ENCODE measurements at places on chromosomes 4 and X.
A peak's percentile ranks its signal among the peaks of the same experiment; 100 is the strongest.

- no peaks in the 10 kb centered on the region for H3K36me3 ChIP-seq
- no peak for DNase-seq
- no peaks in the 10 kb centered on the region for H3K4me1 ChIP-seq
- H3K27ac ChIP-seq = no peak overlapping the region
- no peak overlapping the region for H3K4me3 ChIP-seq
- H3K27me3 ChIP-seq = no peaks in the 10 kb centered on the region
Measured at GRCh38 chrX:150990910-150991309, 7.8 kb downstream of the HMGB3 start.

GRCh38 chrX:101219864-101220346 is 319 bp downstream of the DRP2 start:
- no peaks in the 10 kb centered on the region for H3K4me1 ChIP-seq
- H3K4me3 ChIP-seq = no peak overlapping the region
- no peaks in the 10 kb centered on the region for H3K36me3 ChIP-seq
- DNase-seq = no peak
- no peaks in the 10 kb centered on the region for H3K27me3 ChIP-seq

- H3K4me1 ChIP-seq = no peaks in the 10 kb centered on the region
- H3K27me3 ChIP-seq = no peaks in the 10 kb centered on the region
- H3K27ac ChIP-seq = no peak overlapping the region
- no peak overlapping the region for H3K4me3 ChIP-seq
- no peaks in the 10 kb centered on the region for H3K36me3 ChIP-seq
Measured at GRCh38 chr4:47791965-47792364, 45.9 kb downstream of the CORIN start.

- peaks cover 27% of the 10 kb centered on the region for H3K4me1 ChIP-seq
- DNase-seq = no peak
- H3K27ac ChIP-seq = no peak overlapping the region
- H3K4me3 ChIP-seq = peak overlapping the region; percentile 77
- H3K36me3 ChIP-seq = no peaks in the 10 kb centered on the region
Measured at GRCh38 chr4:141131723-141132071, 1.6 kb downstream of the RNF150 start.

DNA sequence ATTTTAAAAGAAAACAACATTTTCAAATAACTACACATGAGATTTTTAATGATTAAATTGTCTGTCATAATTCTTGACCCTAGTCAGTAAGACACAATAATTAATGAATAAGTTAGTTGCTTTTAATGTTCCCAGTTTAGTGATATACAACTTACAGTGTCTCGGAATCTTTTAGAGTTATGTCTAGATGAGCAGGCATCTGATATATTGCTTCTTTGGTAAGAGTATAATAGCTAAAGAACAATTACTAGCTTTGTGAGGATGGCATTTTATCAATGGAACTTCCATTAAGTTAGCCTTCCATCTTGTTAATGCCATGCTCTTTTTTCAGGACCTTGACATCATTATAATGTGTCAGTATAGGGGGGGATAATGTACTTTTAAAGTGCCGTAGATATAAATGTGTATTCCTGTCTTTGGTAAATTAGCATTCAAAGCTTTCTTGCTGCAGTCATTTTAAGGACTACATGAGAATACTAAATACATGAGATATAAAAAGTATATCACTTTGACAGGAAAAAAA is 425.1 kb downstream of the PDHA2 start:
- no peak overlapping the region for H3K4me3 ChIP-seq
- H3K27me3 ChIP-seq = no peaks in the 10 kb centered on the region
- H3K36me3 ChIP-seq = no peaks in the 10 kb centered on the region
- no peak for DNase-seq
- no peak overlapping the region for H3K27ac ChIP-seq

DNA sequence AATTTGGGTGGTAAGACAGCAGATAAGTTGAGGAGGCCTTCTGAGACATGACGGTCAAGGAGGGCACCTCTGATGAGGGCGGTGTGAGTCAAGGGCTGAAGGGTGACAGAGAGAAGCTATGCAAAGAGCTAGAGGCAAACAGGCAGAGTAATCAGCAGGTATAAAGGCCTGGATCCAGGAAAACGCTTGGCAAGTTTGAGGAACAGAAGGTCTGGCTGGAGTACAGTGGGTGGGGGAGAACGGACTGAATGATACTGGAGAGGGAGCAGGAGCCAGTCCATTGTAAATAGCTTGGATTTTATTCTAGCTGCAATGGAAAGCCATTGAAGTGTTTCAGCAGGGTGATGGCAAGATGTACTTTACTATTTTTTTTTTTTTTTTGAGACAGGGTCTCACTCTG is 39.3 kb downstream of the RAB33B start:
- H3K4me1 ChIP-seq = no peaks in the 10 kb centered on the region
- no peaks in the 10 kb centered on the region for H3K27me3 ChIP-seq
- H3K36me3 ChIP-seq = no peaks in the 10 kb centered on the region
- H3K4me3 ChIP-seq = no peak overlapping the region

GRCh38 chrX:148593987-148594386 is 93.6 kb downstream of the AFF2 start:
- no peak overlapping the region for H3K4me3 ChIP-seq
- H3K27ac ChIP-seq = no peak overlapping the region
- no peaks in the 10 kb centered on the region for H3K27me3 ChIP-seq
- no peaks in the 10 kb centered on the region for H3K4me1 ChIP-seq
- no peaks in the 10 kb centered on the region for H3K36me3 ChIP-seq

GRCh38 chr4:4659871-4660651 is 118.2 kb upstream of the STX18 start:
- DNase-seq = no peak
- no peaks in the 10 kb centered on the region for H3K27me3 ChIP-seq
- H3K4me3 ChIP-seq = no peak overlapping the region
- H3K27ac ChIP-seq = no peak overlapping the region
- H3K36me3 ChIP-seq = no peaks in the 10 kb centered on the region

- H3K36me3 ChIP-seq = peaks cover 9% of the 10 kb centered on the region
- no peak for DNase-seq
- no peaks in the 10 kb centered on the region for H3K27me3 ChIP-seq
- no peak overlapping the region for H3K4me3 ChIP-seq
- H3K27ac ChIP-seq = no peak overlapping the region
Measured at GRCh38 chrX:21982311-21982710, 41.8 kb downstream of the SMS start.

- no peak overlapping the region for H3K4me3 ChIP-seq
- no peaks in the 10 kb centered on the region for H3K27me3 ChIP-seq
- no peaks in the 10 kb centered on the region for H3K4me1 ChIP-seq
- DNase-seq = no peak
- H3K27ac ChIP-seq = no peak overlapping the region
- H3K36me3 ChIP-seq = no peaks in the 10 kb centered on the region
Measured at GRCh38 chrX:53323196-53323595, 41.8 kb upstream of the IQSEC2 start.

DNA sequence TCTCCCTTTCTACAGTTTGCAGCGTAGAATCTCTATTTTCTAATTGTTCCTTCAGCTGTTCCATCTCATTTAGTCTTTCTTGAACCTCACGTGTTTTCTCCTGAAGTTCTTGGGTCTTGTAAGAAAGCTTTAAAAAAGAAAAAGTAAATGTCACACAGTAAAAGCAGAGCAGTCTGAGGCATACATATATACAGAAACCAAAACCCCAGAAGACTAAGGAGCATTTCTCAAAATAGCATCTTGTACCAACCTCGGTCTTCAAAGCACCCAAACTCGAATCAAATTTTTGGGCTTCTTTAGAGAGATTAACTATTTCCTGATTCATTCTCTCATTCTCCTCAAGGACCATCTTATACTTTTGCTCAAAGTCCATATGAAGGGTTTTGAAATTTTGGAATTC is 39.4 kb downstream of the CENPE start:
- H3K27me3 ChIP-seq = no peaks in the 10 kb centered on the region
- H3K4me3 ChIP-seq = no peak overlapping the region
- H3K36me3 ChIP-seq = no peaks in the 10 kb centered on the region
- no peaks in the 10 kb centered on the region for H3K4me1 ChIP-seq
- H3K27ac ChIP-seq = no peak overlapping the region

DNA sequence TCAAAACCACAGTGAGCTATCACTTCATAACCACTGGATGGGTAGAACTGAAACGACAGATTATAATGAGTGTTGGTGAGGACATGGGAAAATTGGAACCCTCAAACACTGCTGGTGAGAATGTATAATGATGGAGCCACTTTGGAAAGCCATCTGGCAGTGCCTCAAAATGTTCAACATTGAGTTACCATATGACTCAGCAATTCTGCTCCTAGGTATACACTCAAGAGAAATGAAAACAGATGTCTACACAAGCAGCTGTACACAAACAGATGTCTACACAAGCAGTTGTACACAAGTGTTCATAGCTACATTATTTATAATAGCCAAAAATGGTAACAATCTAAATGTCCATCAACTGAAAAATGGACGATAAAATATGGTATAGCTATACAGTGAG is 143.9 kb downstream of the PDGFRA start:
- H3K27me3 ChIP-seq = no peaks in the 10 kb centered on the region
- H3K36me3 ChIP-seq = no peaks in the 10 kb centered on the region
- no peaks in the 10 kb centered on the region for H3K4me1 ChIP-seq

DNA sequence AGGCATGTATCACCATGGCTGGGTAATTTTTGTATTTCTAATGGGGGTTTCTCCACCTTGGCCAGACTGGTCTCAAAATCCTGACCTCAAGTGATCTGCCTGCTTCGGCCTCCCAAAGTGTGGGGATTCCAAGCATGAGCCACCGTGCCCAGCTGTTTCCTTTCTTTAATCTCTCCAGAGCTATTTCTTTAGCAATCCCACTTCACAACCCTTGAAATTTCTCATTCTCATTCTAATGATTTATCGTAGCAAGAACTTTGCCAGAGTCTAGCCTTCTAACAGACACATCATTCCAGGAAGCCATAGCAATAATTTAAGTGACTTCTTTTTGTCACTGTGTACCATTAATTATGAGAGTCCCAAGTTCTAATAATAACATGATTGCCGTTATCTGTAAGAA is 68.6 kb downstream of the RXFP1 start:
- H3K4me3 ChIP-seq = no peak overlapping the region
- no peaks in the 10 kb centered on the region for H3K4me1 ChIP-seq
- DNase-seq = no peak
- H3K36me3 ChIP-seq = no peaks in the 10 kb centered on the region
- no peak overlapping the region for H3K27ac ChIP-seq
- no peaks in the 10 kb centered on the region for H3K27me3 ChIP-seq

DNA sequence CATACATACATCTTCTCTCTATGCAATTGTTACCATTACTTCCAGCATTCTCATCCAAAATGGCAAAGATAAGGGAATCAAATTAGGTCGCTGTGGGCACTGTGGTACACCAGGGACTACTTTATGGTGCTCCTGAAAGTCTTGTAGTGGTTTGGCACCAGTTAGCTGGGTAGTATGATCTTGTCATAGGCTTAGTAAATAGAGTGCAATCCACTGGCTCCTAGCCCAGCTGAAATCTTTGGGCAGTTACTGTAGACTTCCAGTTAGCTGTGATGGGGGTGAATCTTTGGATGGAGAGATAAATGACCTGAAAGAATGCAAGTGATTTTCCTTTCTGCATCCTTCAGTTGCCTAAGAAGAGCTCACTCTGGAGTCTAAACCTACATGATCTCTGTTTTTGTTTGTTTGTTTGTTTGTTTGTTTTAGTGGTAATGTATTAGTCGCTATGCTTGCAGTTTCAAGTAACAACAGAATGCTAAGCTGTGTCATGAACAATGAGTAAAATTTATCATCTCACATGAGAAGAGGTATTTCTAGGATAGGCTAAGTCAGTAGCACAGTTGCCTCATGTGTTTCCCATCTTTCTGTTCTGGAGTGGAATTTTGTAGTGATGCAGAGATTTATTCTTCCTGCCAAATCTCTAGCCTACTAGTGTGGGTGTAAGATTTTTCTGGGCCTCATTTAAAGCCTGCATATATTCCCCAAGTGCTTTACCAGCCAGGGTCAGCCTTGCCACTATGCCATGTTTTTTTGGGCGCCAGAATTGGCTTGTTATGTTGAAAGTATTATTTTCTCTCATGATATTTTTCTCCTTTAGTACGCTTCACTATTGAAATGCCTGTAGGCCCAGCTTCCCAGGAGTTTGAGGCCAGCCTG is 24.2 kb downstream of the HERC3 start:
- no peaks in the 10 kb centered on the region for H3K27me3 ChIP-seq
- H3K4me3 ChIP-seq = no peak overlapping the region
- H3K36me3 ChIP-seq = no peaks in the 10 kb centered on the region
- H3K27ac ChIP-seq = no peak overlapping the region
- DNase-seq = no peak

- H3K27ac ChIP-seq = no peak overlapping the region
- H3K4me3 ChIP-seq = no peak overlapping the region
- peaks cover 13% of the 10 kb centered on the region for H3K4me1 ChIP-seq
- no peaks in the 10 kb centered on the region for H3K36me3 ChIP-seq
- DNase-seq = no peak
Measured at GRCh38 chr4:88002786-88003185, 4.6 kb upstream of the PKD2 start.

- no peaks in the 10 kb centered on the region for H3K36me3 ChIP-seq
- H3K4me3 ChIP-seq = no peak overlapping the region
- no peaks in the 10 kb centered on the region for H3K27me3 ChIP-seq
- no peaks in the 10 kb centered on the region for H3K4me1 ChIP-seq
Measured at GRCh38 chrX:136275553-136275952, 24.4 kb upstream of the MAP7D3 start.

DNA sequence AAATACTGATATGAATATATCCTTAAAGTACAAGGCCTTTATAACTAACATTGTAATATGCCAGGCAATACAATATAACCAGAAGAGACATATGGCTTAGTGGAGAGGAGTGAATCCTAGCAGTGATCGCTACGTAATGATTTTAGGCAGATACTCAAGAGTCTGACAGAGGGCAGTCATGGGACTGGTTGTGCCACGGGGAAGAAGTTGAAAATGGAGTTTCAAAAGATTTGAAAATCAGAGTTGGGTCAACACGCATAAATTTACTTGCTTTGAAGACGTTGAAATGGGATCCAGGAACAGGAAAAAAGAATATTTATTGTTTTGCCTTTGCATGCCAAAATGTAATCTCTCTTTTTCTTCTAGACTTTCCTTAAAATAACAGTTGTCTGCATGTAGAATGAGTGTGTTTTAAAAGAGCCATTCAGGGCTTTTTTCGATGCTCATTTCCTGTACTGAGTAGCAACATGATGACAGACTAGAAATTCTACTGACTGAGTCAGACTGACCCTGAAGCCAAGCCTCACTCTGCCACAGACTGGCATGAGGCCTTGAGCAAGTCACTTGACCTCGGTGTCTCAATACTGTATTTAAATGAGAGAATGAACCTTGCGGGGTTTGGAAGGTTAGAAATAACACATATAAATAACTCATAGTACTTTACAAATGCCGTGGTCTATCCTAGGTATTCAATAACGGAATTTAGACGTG is 8.1 kb upstream of the SMS start:
- no peaks in the 10 kb centered on the region for H3K27me3 ChIP-seq
- no peak for DNase-seq
- H3K36me3 ChIP-seq = no peaks in the 10 kb centered on the region
- no peaks in the 10 kb centered on the region for H3K4me1 ChIP-seq
- H3K4me3 ChIP-seq = no peak overlapping the region
- H3K27ac ChIP-seq = no peak overlapping the region

GRCh38 chr4:78774417-78774816 is 1.7 kb upstream of the BMP2K start:
- peaks cover 7% of the 10 kb centered on the region for H3K4me1 ChIP-seq
- H3K36me3 ChIP-seq = no peaks in the 10 kb centered on the region
- H3K4me3 ChIP-seq = no peak overlapping the region
- no peak for DNase-seq
- H3K27ac ChIP-seq = no peak overlapping the region

GRCh38 chrX:44747969-44748368 is 95.9 kb upstream of the DUSP21 start:
- no peak overlapping the region for H3K4me3 ChIP-seq
- H3K27me3 ChIP-seq = no peaks in the 10 kb centered on the region
- H3K27ac ChIP-seq = no peak overlapping the region
- no peaks in the 10 kb centered on the region for H3K4me1 ChIP-seq

All from lower lobe of right lung (tissue), 2 donors.